ENCODE measurements at places on chromosomes 3 and 15.

GRCh38 chr15:41258750-41259471 is 27.8 kb downstream of the CHP1 start:
- DNase-seq: no peak

DNA sequence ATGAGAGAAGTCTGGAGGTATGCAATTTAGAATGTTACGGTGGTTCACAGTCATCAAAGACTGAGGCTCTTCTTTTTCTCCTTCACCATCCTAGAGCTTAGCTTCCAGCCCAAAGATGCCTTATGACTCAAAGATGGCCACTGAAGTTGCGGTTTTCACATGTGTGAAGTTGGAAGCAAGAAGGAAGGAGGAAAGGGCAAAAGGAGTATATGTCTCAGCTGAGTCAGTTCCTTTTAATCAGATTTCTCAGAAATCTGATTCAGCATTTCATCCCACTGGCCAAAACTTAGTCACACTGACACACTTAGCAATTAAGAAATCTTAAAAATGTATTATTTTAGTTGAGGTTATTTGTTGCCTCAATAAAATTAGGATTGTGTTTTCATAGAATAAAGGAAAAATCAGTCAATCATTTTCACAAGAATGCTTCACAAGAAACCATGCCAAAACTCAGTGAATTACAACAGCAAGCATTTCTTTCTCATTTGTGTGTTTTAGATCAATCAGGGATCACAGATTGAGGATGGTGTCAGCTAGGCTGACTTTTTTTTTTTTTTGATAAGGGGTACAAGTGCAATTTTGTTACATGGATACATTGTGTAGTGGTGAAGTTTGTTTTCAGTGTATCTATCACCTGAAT is 211.1 kb upstream of the GADL1 start:
- no peak for DNase-seq

DNA sequence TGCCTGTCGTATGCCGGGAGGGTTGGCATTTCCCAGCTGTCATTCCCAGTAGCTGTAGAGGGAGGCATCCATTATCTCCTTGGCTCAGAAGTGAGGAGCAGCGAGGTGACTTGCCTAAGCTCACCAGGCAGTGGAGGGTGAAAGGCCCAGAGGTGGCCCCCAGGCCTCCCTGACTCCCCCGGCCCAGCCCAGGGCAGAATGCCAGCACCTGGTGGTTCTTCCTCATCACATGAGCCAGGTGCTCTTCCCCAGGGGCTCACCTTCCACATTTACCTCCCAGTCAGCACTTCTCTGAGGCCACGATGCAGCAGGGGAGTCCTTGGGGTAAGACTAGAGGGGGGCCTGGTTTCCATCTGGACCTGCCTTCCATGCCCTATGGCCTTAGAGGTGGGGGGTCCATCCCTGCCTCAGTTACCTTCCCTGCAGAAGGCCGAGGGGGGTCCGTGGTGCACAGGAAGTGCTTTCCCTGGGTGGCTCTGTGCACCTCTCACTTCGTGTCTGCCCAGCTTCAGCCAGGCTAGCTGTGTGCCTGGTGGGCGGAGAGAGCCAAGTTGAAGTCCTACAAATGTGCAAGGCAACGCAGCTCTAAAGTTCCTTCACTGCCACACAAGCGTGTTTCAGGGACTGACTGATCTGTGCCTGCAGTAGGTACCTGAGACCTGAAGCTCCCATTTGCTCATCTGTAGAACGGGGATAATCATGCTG is 70.3 kb upstream of the PLXNA1 start:
- DNase-seq: no peak

DNA sequence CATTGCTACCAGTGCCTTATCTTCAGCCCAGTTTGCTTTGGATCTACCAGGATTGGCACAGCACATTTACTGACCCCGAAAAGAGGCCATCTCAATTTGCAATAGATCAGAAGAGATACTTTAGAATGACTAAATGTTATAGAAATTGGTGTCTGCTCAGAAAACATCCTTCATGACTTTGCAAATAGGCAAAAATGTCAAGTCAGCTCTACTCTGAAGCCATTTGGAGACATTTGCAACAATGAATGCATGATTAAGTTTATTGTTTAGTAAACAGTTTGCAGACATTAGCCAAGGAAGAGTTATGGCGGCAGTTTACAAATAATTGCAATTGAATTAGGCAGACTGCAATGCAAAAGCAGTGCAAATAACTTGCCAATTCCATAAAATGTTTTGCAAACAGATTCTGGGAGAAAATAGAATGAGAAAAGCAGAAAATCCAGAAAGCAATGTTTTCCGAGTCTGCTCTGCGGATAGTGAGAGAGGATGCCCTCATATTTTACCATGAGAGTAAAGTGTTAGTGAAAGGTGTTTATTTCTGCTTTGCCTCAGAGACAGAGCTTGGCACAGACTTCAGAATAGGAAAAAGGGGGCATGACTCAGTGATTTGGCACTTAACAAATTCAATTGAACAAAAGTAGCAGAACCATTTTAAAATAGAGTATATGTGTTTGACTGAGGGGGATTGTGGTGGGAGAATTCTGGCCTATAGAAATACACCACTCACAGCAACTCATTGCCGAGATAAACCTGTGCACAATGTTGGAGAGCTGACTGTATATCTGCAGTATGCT is 334.9 kb upstream of the NR2F2 start:
- no peak for DNase-seq

DNA sequence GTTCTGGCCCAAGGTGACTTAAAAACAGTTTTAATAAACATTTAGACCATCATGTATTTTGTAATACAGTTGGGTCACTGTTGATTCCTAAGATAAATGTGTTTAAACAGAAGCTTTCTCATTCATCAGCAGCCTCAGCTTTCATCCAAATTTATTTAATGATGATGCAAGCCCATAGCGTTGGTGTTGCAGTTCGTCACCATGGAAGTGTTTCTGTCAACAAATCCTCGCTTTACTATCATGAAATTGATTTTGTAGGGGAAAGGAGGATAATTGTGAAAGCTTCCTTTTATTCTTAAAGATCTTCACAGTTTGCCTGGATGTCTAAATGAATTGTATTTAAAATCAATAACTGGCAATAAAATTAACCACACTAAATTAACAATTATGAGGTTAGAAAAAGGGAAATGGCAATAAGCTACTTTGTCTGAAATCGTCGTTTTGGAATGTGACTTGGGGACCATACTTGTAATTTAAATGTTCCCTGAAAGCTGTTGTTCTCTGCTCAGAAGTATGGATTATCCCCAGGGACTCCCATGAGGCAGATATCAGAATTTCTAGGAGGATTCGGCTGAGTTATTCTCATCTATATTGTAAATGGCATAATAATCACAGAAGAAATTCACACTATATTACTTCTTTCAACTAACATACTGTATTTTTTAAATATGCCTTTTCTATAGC is 29.0 kb downstream of the CMSS1 start:
- no peak for DNase-seq

GRCh38 chr15:37291920-37292319 is 191.6 kb upstream of the MEIS2 start:
- DNase-seq: no peak

GRCh38 chr3:62154457-62155148 is 218.7 kb downstream of the FEZF2 start:
- DNase-seq: no peak

- no peak for DNase-seq
These were observed 699.6 kb downstream of the MCTP2 start for GRCh38 chr15:94930960-94931359.

GRCh38 chr15:67076147-67076843 is 10.9 kb downstream of the SMAD3 start:
- DNase-seq: peak; percentile 42

- no peak for DNase-seq
These were observed 97.0 kb upstream of the NMNAT3 start for GRCh38 chr3:139774560-139775302.
